Stimulated activated CD4-positive, alpha-beta T cell treated with anti-CD3 and anti-CD28 coated beads, Interleukin-2, amount 100 ng/mL, for 48 hours (primary cell): ENCODE measurements at places on chromosomes 1 and 21.

DNA sequence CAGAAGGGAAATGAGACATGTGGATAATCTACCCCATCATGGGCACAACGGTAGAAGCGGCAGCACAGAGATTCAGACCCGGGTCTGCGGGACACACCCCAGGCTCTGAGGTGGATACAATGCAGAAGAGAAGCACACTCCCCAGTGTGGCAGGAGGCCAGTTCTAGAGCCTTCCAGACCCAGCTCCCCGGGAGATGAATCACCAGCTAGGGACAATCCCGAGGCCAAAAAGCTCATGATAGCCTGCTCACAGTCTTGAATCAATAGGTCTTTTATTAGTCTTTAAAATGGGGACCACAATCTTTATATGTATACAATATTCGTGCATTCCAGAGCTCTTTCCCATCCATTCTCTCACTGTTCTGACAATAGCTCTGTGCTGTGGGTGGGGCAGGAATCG, 57.3 kb upstream of the DIRAS3 start:
- no peak for DNase-seq

DNA sequence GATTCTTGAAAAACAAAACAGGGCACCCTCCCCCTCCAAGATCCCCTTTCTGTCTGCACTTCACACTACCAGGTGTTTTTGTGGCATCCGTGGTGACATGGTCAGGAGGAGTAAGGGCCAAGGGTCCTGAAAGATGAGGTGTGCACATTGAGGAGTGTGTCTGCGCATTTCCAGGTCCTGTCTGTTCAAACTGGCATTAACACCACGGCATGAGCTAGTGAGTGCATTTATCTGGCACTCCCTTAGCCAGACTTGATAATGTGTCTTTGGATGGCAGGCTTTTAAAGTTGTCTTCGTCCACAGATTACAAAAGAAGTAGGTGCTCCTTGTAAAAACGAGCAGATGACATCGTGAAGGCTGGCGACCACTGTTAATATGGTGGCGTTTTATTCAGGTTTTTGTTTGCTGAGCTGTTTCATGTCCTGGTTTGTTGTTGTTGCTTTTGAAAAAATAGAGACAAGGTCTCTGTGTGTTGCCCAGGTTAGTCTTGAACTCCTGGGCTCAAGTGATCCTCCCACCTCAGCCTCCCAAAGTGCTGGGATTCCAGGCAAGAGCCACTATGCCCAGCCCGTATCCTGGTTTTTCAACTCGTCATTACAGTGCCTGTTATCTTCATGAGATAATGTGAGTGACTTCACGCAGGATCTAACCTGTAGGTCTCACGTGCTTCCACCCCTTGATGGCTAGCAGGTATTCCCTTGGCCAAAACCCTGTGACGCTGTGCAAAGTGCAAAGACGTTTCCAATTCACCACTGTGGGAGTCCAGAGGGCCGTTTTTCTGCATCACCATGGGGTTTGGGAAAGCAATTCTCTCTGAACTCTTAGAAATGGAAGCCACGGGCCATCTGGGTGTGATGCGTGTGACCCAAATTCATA, 4.2 kb downstream of the TMEM51 start:
- no peak for DNase-seq

DNA sequence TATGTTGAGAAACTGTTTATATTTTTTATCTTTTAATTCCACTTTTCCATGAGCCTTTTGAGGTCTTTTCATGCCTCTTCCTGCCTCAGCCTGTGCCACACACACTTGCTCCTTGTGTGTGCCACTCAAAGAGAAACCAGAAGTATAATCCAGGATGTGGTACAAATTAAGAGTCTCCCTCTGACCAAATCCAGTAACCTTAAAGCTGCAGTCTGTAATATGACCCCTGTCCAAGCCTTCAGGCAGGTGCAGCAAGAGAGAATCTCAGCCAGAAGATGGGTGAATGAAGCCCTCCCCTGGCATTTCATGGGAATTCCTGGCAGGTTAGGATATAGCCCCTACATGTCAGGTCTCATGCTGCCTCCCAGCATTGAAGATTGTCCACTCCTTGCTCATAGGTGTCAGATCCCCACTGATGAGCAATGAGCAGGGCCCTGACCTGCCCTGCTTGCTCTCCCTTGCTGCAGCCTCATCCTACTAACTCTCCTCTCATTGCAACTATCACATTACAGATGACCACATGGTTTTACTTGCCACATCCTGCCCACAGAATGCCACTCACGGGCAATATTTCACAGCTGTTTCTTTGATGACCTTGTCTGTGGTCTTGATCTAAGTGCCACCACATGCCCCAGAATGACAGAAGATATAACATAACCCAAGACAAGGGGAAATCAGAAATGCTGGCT, 169.3 kb downstream of the SEC16B start:
- no peak for DNase-seq

GRCh38 chr1:214460304-214460916, 91.0 kb downstream of the PTPN14 start:
- no peak for DNase-seq

DNA sequence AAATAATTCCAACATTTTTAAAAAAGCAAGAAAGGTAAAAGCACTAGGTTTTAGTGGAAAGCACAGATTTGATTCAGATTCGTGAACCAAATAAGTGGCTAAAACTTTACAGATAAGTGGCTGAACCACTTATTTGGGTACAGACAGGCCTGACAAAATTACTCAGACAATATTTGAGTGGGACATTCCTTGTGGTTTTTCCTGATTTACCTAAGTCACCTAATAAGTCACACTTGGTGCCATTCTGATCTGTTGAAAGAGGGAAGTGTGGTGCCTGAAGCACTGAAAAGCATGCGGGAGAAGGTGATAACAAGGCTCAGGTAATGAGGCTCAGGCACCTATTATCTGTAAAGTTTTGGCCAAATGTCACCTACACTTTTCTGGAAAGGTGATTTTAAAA, 81.6 kb upstream of the CD55 start:
- DNase-seq = no peak

DNA sequence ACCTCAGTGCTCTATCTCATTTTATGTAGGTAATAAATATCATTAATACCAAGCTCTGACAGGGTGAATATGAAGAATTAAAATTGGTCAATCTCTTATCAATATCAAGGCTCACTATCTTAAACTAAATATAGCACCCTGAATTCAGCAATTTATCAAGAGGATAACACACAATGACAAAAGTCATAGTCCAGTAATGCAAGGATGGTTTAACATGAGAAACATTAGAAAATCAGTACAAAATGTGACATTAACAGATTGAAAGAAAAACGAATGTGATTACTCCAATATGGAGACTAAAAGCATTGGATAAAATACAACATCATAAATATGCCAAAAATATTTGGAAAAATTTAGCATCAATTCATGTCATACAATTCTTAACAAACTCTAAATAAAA, 53.9 kb downstream of the OBSCN start:
- DNase-seq = no peak

DNA sequence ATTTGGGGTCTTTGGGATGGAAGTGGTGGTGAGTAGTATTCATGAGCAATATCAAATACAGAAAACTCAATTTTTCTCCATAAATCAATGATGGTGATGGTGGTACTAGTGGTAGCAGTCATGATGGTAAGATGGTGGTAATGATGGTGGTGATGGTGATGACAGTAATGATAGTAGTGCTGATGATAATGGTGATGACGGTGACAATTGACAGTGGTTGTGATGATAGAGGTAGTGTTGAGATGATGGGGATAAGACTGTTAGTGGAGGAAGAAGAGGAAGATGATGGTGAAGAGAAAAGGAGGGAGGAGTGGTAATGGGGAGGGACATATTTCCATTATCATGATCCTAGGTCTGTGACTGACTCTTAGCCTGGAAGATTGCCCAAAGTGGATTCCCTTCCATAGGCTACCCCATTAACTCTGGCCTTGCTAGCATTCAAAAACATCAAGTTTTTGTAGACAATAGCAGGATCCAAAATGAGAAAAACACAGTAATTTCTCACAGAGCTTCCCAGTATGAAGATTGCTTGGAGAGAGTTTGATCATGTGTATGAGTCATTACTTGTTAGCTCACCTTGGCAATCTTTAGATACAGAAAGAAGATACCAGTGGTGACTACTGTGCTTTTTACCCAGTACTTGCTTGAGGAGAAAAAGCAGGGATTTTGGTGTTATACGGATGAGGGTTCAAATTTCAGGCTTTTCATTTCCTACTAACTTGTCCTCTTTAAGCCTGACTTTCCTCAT, 93.9 kb downstream of the ATP1A1 start:
- no peak for DNase-seq

- DNase-seq = no peak
Measured at GRCh38 chr1:173095632-173096031, 44.9 kb upstream of the TNFSF18 start.
